ENCODE measurements at places on chromosomes 12 and 14.

- no peak for DNase-seq
Observed at GRCh38 chr14:33730156-33730555, 220.7 kb downstream of the EGLN3 start.

DNA sequence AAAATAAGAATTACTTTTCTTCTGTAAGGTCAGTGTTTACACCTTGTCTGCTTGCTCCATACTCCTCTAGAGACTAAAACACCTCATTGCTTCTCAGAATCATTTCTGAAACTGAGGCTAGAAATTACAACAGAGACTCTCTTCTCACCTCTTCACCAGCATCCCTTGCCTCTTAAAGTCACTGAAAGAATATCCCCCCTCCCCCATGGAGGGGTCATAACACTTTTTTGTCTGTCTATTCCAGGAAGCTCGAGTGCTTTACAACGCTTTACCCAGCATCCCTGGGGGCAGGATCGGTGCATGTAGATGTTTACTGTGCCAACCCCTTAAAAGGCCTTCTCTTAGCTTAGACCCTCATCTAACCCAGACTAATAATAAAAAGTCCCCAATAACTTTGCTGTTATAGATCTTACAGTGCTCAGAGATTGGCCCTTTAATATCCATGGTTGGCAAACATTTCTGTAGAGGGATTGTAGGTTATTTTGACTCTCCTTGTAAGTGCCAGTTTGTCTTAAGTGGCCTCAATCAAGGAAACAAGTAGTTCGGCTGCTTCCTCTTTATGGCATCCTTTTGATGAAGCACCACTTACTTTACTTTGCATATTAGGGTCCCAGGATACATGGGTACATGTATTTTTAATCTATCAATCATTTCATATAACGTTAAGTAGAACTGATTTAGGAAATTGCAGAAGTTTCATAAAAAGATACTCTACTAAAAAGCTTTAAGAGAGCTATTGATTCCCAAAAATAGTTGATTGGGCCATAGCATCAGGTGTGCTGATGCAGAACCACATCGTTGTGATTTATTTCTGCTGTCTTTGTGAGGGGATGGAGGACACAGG is 29.3 kb downstream of the PRKCH start:
- no peak for DNase-seq

DNA sequence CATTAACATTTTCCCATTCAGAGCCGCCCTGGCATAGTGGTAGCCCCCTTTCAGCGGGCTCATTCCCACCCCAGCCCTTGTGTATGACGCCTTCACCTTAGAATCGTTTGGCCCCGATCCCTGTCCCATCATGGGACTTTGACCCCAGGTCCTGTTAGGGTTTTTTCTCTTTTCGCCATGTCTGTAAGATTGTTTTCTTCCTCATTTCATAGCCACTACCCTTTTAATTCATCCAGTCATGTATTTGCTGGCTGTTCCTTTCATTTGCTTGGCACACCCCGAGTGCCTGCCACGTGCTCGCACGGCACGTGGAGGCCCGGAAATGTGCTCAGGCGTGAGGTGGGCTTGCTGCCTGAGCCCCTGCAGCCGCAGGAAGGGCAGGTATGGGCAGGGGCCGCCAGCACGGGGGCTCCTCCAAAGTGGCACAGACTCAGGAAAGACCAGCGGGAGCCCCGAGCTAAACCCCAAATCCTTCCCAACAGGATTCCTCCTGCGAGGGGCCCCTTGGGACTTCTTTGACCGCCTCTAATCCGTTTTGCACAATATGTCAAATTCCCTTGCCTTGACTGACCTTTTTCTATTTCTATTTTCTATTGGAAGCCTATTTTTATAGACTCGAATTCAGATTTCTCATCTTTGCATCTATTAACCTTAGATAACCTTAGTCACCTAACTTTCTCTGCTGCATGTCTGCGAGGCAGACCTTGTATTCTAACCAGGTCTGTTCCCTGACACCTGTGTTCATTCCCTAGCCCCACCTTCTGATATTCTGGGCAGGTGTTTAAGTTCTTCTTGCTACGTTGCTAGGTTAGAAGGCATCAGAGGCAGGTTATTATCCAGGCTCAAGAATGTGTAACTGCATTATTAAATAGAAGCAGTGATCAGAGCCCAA is 114.8 kb downstream of the EML1 start:
- no peak for DNase-seq

GRCh38 chr14:101125313-101125712 is 221.8 kb upstream of the RTL1 start:
- DNase-seq = no peak

DNA sequence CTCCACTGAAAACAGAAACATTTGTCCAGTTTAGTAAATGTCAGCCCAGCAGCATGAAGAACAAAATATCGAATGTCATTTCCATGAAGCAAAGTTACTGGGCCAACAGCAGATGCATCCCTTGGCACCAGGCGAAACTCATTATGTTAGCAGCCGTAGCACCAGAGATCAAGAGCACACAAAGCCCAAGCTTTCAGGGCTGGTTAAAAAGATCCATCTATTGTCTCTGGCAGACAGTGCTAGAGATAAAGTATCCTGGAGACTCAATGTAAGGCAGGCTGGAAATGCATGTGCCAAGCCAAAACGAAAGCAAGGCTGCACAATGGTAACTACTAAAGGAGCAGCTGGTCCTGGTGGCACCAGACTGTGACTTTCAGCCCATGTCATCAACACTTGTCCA is 120.3 kb upstream of the PLEKHG7 start:
- no peak for DNase-seq

Measured in LHCN-M2 (cell line).